Activated CD8-positive, alpha-beta memory T cell treated with anti-CD3 and anti-CD28 coated beads for 1 hour (primary cell): ENCODE measurements at places on chromosomes 2 and 18.

- no peak for DNase-seq
Observed at GRCh38 chr2:236051351-236051750, 116.8 kb downstream of the GBX2 start.

DNA sequence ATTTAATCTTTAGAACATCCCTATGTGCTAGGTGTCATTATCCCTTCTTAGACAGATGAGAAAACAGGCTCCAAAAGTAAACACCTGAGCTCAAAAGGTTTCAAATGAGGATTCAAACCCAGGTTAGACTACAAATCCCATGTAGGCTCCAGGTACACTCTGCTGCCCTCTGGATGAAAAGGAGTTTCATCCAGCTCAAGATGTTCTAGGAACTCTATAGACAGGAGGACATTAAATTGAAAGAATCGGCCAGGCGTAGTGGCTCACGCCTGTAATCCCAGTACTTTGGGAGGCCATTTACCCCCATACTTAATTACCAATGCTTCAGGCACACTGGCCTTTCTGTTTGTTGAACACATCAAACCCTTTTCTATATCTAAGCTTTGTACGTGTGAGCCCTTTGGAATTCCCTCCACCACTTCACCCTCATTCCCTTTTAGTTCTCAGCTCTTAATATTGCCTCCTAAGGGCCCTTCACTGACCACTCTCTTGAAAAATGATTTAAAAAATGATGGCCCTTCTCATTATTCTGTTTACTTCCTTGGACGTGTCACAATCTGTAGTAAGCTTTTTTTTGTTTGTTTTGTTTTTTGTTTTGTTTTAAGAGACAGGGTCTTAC lies 10.7 kb downstream of the SLC25A12 start:
- no peak for DNase-seq

DNA sequence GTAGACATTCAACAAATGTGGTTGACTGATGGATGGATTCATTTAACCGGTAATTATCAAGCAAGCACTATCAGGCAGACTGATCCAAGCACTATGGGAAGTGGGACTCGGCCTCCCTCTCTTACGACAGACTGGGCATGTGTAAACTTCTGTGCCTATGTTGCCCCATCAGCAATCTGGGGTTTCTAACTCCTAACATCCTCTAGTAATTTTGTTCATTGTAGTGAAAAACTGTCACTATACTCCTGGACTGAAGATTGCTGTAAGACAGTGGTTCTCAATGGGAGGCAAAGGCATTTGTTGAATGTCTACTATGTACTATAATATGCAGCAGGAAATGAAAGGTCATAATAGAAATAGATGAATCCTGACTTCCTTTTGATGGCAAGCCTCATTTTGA lies 51.2 kb upstream of the CREB1 start:
- no peak for DNase-seq

DNA sequence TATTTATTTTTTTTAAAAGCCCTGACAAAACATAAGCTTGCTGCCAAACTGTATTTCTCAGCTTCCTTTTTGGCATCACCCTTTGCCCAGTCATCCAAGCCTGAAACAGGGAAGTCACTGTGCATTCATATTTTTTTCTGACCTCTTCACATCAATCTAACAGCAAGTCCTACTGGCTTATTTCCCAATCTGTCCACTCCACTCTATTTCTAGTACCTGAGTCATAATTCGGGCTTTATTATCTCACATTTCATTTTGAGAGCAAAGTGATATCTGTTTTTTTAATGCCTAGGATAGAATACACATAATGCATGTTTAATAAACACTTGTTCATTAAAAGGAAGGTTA lies 5.1 kb downstream of the HNMT start:
- no peak for DNase-seq

DNA sequence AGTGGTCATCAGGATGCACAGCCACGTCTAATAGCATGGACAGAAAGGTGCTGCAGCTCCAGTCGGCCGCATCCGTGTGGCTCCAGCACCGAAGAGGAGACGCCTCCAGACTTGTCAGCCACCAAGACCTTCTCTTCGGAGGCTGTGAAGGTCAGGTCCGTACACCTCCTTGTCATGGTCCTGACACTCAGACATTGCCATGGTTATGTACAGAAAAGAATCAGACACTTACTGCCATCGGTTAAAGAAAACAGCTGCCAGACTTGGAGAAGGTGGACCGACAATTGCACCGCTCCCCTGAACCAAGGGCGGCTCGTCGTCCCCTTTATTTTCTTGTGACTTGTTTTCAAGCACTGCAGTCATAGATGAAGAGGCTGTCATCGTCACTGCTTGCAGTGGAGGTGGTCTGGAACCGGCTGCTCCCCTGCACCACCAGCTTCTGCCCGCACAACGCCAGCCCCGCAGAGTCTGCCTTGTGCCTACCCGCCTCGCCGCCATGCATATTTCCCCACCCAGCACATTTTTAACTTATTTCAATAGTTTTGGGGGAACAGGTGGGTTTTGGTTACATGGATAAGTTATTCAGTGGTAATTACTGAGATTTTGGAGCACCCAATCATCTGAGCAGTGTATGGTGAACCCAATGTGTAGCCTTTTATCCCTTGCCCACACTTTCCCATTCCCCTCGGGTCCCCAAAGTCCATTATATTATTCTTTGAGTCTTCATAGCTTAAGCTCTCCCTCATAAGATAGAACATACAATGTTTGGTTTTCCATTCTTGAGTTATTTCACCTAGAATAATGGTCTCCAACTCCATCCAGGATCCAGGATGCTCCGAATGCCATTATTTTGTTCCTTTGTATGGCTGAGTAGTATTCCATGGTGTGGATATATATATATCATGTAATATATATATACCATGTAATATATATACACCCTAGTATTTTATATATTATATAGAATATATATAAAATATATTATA lies 18.1 kb downstream of the FBXO48 start:
- no peak for DNase-seq

DNA sequence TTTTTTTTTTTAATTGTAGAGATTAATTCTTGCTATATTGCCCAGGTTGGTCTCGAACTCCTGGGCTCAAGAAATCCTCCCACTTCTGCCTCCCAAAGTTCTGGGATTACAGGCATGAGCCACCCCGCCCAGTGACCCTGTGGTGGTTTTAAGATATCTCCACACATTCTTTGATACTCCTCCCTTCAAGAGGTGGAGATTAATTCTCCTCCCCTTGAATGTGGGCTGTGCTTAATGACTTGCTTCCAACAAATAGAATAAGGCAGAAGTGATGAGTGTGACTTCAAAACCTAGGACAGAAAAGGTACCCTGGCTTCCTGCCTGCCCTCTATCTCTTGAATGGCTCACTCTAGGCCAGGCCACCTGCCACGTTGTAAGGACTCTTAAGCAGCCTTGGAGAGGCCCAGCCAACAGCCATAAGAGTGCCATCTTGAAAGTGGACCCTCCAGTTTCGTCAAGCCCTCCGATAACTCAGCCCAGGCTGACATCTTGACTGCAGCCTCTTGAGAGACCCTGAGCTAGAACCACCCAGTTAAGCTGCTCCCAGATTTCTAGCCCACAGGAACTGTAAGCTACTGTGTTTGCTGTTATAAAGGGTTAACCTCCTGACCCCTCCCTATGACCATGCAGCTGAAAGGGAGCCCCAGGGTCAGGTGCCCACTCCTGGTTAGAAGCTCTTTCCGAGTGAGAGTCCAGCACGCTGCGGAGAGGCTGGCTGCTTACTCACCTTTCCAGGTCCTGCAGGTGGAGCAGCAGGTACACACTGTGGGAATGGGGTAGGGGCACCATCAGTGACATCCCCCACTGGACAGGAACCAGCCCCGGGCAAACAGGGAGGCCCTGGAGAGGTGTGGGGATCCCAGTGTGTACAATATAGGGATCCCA lies 27.6 kb downstream of the MRPL35 start:
- no peak for DNase-seq

GRCh38 chr2:109126501-109126860 lies 2.5 kb upstream of the SH3RF3 start:
- DNase-seq = no peak

- DNase-seq = no peak
Observed at GRCh38 chr2:156147594-156148330, 184.8 kb downstream of the NR4A2 start.
